MCF 10A (cell line): ENCODE measurements at places on chromosomes 1 and 21.
A peak's percentile ranks its signal among the peaks of the same experiment; 100 is the strongest.

DNA sequence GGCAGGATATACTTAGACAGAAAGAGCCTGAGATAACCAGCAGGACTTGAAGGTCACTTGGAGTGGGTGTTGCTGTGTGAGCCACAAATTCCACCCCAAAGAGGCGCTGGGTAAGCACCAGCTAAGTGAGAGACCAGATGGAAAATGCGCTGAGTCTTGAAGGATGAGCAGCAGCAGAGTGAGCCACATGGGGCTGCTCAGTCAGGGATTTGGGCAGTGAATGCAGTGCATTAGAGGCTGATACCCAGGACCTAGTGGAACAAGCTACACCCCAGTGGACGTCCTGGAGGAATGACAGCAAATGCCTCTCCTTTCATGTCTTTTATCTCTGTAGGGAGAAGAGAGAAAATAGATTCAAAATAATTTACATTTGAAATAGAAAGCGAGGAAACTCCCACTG, 11.3 kb downstream of the GRIK1 start:
- no peaks in the 10 kb centered on the region for H3K4me1 ChIP-seq
- no peak overlapping the region for H3K27ac ChIP-seq
- H3K27me3 ChIP-seq: no peaks in the 10 kb centered on the region
- no peak overlapping the region for H3K4me3 ChIP-seq
- no peak for DNase-seq

DNA sequence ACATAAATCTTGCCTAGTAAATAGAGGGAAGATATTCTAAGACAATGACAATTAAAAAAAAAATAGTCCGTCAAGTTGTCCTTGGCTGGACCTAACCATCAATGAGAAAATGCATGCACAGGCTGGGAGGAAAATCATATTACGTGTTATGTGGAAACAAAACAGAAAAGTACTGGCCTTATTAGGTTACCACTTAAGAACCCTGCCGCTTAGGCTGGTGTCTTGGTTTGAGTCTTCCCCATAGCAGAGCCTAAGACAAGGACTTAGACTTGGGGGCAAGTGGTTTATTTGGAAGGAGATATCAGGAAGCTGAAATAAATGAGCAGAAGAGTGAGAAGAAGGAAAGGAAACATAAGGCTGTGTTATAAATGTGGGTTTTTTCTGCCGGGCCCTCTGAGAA, 186.4 kb downstream of the MRPL39 start:
- H3K4me3 ChIP-seq: no peak overlapping the region
- peaks cover 10% of the 10 kb centered on the region for H3K4me1 ChIP-seq
- peaks cover 11% of the 10 kb centered on the region for H3K27me3 ChIP-seq
- no peaks in the 10 kb centered on the region for H3K36me3 ChIP-seq
- no peak for DNase-seq

- no peak overlapping the region for H3K4me3 ChIP-seq
- peak; percentile 90 for DNase-seq
- H3K27me3 ChIP-seq: no peaks in the 10 kb centered on the region
- H3K4me1 ChIP-seq: peaks cover 70% of the 10 kb centered on the region
- peak overlapping the region; percentile 94 for H3K27ac ChIP-seq
- H3K36me3 ChIP-seq: peaks cover 11% of the 10 kb centered on the region
These were observed 33.8 kb upstream of the ID3 start for GRCh38 chr1:23593042-23593521.

DNA sequence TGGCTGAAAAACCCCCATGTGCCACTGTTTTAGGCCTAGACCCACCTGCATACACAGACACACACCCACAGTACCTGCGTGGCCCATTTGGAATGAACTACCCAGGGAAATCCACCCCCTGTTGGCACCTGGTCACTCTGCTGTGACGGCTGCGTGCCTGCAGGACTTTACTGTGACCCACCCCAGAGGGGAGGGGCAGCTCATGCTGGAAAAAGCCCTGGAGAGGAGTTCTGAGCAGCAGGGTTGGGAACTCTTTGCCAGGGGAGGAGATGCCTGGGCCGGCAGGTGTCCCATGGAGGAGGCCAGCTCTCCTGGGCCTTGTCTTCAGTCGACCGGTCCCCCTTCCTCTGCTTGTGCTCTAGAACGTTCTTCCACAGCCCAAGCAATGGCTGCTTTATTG, 87.3 kb upstream of the CSF3R start:
- no peak overlapping the region for H3K4me3 ChIP-seq
- no peak overlapping the region for H3K27ac ChIP-seq
- DNase-seq: no peak
- peaks cover 50% of the 10 kb centered on the region for H3K27me3 ChIP-seq
- no peaks in the 10 kb centered on the region for H3K4me1 ChIP-seq

DNA sequence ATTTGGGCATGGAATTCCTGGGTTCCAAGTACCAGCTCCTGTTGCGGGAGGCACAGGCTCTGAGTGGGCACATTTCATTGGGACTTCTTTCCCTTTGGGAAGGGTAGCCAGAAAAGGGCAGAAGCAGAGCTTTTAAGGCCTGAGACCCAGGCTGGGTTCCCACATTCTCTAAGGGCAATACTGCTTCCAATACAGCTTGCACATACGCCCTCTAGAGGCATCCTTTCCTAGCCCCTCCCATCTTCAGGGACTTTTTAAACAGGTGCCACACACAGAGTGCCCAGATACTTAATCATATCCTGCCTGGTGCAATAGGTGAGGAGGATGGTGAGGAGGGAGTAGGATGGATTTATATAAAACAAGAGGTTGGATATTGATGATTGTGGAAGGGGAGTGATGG, 5.7 kb downstream of the GPR88 start:
- H3K4me1 ChIP-seq: no peaks in the 10 kb centered on the region
- H3K4me3 ChIP-seq: no peak overlapping the region
- no peaks in the 10 kb centered on the region for H3K36me3 ChIP-seq
- DNase-seq: peak; percentile 56
- H3K27ac ChIP-seq: no peak overlapping the region

- no peaks in the 10 kb centered on the region for H3K27me3 ChIP-seq
- peaks cover 7% of the 10 kb centered on the region for H3K36me3 ChIP-seq
- H3K4me3 ChIP-seq: no peak overlapping the region
- peaks cover 11% of the 10 kb centered on the region for H3K4me1 ChIP-seq
- DNase-seq: peak; percentile 16
- H3K27ac ChIP-seq: no peak overlapping the region
These were observed 90.1 kb downstream of the PLXNA2 start for GRCh38 chr1:208154040-208154439.

- H3K4me3 ChIP-seq: no peak overlapping the region
- H3K4me1 ChIP-seq: no peaks in the 10 kb centered on the region
- no peaks in the 10 kb centered on the region for H3K36me3 ChIP-seq
- H3K27me3 ChIP-seq: peaks cover 31% of the 10 kb centered on the region
These were observed 9.2 kb upstream of the TFF1 start for GRCh38 chr21:42375506-42375905.

DNA sequence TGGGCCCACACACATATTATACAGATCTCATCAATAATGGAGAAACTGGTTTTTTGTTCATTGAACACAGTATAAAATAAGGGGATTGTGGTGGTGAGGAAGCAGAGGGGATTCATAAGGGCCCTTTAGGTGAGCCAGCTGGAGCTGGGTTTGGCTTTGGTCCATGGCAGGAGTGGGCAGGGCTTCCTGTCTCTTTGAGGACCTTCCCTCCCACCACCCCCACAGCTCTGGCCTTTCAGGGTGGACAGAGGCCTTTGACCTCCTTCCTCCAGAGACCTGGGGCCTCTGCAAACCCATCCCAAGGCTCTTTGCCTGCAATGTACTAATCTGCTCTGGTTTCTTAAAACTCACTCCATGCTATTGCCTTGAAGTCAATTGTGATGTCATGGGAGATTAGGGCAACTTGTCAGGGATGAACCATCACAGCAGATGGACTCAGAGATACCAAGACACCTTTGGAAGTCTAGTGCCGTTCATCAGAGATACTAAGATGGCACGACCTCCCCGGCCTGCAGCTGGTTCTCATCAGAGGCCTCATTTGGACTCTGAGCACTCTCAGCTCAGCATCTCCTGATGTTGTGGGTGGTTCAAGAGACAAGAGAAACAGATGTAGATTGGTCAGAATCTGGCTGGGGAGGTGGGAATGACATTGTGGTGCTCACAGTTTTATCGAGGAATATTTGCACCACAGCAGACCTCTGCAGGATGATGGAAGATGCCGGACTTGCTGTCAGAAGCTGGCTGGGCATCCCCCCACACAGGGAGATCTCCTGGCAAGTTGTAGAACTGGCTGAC, 37.9 kb downstream of the LHX4 start:
- H3K4me3 ChIP-seq: no peak overlapping the region
- H3K27ac ChIP-seq: no peak overlapping the region
- H3K36me3 ChIP-seq: peaks cover 16% of the 10 kb centered on the region
- DNase-seq: no peak

DNA sequence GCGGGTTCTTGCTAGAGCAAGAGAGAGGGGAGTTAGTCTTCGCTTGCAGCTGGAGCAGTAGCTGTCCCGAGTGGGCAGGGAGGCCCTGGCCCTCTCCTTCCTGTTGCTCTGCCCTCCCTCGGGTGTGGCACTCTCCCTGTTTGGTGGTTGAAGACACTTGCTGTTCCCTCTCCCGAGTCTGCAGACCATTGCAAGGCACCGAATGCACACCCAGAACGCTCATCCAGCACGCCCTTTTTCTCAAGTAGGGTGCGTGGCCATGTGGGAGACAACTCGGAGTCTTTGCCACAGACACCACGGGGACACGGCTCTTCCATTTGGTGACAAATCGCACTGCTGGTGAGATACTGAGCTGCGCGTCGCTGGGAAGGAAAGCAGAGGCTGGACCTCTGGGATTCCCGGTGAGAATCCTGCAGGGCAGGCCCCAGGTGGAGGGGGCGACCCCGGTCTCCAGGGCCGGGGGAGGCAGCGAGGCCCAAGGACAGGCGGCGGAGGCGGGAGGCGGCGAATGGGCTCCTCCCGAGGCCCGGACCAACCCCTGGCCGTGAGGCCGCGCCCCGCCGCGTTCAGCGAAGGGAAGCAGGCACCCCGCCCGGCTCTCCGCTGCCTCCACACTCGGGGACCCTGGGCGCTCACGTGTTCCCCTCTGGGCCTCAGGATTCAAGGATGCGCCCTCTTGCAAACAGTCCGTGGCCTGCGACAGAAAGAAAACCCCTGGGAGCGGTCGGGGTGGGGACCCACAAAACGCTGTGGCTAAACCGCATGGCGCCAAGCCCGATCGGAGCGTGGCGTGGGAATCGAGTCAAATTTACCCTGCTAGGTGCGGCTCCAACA, 10.4 kb upstream of the TMEM200B start:
- H3K36me3 ChIP-seq: no peaks in the 10 kb centered on the region
- H3K4me1 ChIP-seq: peaks cover 8% of the 10 kb centered on the region
- no peaks in the 10 kb centered on the region for H3K27me3 ChIP-seq
- H3K27ac ChIP-seq: no peak overlapping the region
- no peak overlapping the region for H3K4me3 ChIP-seq
- no peak for DNase-seq

- peaks cover 21% of the 10 kb centered on the region for H3K4me1 ChIP-seq
- no peak for DNase-seq
- peak overlapping the region; percentile 62 for H3K27ac ChIP-seq
- peak overlapping the region; percentile 75 for H3K4me3 ChIP-seq
- H3K36me3 ChIP-seq: no peaks in the 10 kb centered on the region
- H3K27me3 ChIP-seq: no peaks in the 10 kb centered on the region
These were observed 1.7 kb downstream of the HLX start for GRCh38 chr1:220880726-220881506.

- H3K27ac ChIP-seq: no peak overlapping the region
- DNase-seq: no peak
- H3K4me1 ChIP-seq: no peaks in the 10 kb centered on the region
- H3K27me3 ChIP-seq: peaks cover 30% of the 10 kb centered on the region
- no peak overlapping the region for H3K4me3 ChIP-seq
- H3K36me3 ChIP-seq: peaks cover 4% of the 10 kb centered on the region
These were observed 211.6 kb upstream of the POU3F1 start for GRCh38 chr1:38258085-38258627.

GRCh38 chr1:240351690-240352089, 260.0 kb downstream of the FMN2 start:
- peaks cover 11% of the 10 kb centered on the region for H3K4me1 ChIP-seq
- no peaks in the 10 kb centered on the region for H3K36me3 ChIP-seq
- no peaks in the 10 kb centered on the region for H3K27me3 ChIP-seq

- DNase-seq: no peak
- H3K4me3 ChIP-seq: no peak overlapping the region
- H3K27me3 ChIP-seq: peaks cover 87% of the 10 kb centered on the region
- no peaks in the 10 kb centered on the region for H3K36me3 ChIP-seq
- no peak overlapping the region for H3K27ac ChIP-seq
These were observed 170.9 kb downstream of the LRRC7 start for GRCh38 chr1:69738458-69739250.

DNA sequence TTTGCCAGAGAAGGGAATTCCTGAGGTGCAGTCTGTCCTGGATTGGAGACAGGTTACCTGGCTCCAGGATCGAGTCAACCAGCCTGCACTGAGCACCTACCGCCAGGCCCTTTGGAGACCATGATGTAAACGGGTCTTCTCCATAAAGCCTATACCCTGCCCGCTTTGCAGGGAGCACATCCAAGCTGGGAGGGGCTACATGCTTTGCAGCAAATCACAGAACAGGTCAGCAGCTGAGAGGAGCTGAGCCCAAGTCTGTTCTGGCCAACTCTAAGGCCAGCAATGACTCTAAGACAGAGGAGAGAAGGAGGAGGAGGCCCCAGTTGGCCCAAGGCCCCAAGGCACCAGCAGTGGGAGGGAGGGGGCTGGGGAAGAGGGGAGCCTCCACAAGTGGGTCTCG, 15.5 kb upstream of the RSPO1 start:
- H3K27ac ChIP-seq: no peak overlapping the region
- H3K4me1 ChIP-seq: no peaks in the 10 kb centered on the region
- H3K36me3 ChIP-seq: no peaks in the 10 kb centered on the region
- H3K27me3 ChIP-seq: no peaks in the 10 kb centered on the region
- no peak overlapping the region for H3K4me3 ChIP-seq
- no peak for DNase-seq

- no peaks in the 10 kb centered on the region for H3K27me3 ChIP-seq
- DNase-seq: peak; percentile 97
- peaks cover 65% of the 10 kb centered on the region for H3K4me1 ChIP-seq
- peaks cover 65% of the 10 kb centered on the region for H3K36me3 ChIP-seq
- peak overlapping the region; percentile 89 for H3K4me3 ChIP-seq
- peak overlapping the region; percentile 96 for H3K27ac ChIP-seq
These were observed 4.3 kb downstream of the S100A10 start for GRCh38 chr1:151989211-151989862.

DNA sequence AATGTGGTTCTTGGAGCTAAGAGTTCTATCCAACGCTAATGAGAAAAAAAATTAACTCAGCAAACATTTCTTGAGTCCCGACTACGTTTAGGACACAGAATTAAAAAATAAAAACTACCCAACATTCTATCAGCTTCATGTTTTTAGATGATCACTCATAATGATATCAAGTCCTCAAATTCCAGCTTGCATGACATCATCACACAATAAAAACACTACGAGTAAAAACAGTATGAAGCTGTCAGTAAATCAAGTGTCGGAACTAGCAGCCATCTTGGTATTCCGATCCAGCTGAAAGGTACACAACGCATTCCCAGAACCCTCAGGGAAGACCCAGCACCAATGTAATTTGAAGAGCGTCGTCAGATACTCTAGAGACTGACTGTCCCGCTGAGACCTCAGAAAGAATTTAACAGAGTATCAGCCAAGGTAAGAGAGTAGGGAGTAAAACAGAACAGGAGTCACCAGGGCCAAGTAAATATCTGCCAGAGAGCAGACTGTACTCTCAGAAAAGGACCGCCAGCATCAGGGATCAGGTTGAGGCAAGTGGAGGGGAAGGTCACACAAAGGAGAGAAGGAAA, 57.0 kb downstream of the NRIP1 start:
- H3K4me1 ChIP-seq: peaks cover 6% of the 10 kb centered on the region
- peaks cover 8% of the 10 kb centered on the region for H3K36me3 ChIP-seq
- DNase-seq: no peak
- no peak overlapping the region for H3K27ac ChIP-seq
- no peaks in the 10 kb centered on the region for H3K27me3 ChIP-seq
